ENCODE measurements at places on chromosomes 3 and 15. TPM values are rescaled to one million over a fixed set of nuclear protein-coding genes. Genes with fewer than 3 reads are reported as not detected.

BBX gene
- polyA plus RNA-seq, result 66.0 TPM

FRMD5 gene
- 1.1 TPM for polyA plus RNA-seq

DNA sequence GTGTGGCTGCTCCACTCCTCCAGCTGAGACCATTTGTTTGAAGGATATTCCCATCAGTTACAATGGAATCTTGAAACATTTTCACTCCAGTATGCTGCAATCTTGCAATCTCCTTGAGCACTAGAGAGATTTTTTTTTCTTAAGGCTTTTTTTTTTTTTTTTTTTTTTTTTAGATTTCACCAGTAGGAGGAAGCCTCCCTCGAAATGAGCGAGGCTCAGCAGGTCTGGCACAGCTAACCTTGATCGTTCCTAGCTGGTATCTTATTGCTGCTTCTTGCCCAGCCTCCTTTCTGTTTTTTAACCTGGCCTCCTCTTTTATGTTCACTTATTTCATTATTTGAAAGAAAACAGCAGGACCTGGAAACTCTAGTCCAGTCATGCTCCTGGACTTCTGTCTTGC is 48.1 kb downstream of the RAP2B start:
- no peak for DNase-seq

DNA sequence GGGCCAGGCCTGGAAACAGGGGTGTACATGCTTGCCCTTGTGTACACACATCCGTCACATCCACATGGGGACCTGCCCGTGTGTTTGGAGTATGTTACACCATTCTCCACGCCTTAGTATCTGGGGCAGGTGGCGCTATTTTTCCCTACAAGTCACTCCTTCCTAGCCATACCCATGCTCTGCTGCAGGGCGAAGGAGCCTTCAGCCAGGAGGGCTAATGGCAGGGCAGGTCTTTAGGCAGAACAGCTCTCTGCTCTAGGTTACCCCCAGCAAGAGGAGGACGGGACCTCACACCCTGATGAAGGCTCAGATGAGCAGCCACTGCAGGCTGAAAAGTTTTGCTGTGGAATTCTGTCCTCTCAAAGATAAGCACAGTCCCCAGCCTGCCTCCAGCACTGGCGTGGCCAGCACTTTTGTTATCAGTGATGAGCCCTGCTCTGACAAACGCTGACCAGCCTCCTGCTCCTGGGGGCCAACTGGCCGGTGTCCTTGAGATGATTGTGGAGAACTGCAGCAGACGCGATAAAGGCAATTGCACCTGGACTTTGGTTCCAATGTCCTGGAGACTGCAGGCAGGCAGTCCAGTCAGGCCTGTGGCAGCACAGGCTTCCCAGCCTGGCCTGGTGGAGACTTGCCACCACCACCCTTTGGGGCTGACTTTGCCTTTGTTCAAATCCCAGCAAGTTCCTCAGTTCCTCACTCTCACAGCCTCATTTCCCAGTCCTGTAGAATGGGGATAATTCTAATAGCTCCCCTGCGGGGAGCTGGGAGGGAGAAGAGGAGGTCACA is 19.8 kb upstream of the PIGZ start:
- no peak for DNase-seq

GRCh38 chr3:149781741-149782140 is 10.6 kb downstream of the ANKUB1 start:
- no peak for DNase-seq

- DNase-seq, result no peak
These were observed 145.3 kb upstream of the MBNL1 start for GRCh38 chr3:152123457-152123856.
